Activated T-cell treated with anti-CD3 and anti-CD28 coated beads for 1 hour (primary cell): ENCODE measurements at places on chromosomes 5 and 9.

GRCh38 chr5:80072103-80073073 is 37.2 kb downstream of the THBS4 start:
- no peak for DNase-seq

GRCh38 chr5:158786390-158786789 is 313.3 kb downstream of the EBF1 start:
- DNase-seq: no peak

DNA sequence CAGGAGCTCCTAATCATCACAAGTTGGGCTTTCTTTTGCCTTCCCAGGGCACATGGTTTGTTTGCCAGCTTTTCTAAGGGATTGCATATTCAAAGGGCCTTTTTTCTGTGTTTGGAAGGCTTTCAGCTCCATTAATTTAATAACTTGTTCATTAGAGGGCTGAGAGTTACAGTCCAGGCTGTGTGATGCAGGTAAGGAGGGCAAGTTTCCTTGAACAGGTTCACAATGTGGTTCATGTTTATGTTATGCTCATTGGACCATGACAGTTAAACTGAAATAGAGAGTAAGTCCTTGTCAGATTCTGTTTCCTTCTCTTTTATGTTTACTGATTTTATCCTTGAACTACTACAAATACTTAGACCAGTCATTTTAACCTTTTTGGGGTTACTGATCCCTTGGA is 174.4 kb downstream of the MARCHF11 start:
- no peak for DNase-seq

DNA sequence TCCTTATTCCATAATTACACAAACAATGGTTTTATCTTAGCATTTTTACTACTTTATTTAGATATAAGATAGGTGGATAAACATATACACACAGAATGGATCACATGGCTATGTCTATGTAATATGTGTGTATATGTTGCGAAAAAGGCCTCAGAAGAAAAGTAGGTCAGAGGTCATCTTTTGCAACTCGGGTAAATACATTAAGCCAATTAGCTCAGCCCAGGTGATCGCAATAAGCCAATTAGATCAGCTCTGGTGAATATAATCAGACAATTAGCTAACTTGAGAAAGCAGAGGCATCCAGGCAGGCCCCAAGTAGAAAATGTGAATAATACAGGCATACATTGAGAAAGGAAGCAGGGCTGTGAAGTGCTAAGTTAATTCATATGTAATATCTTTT is 24.3 kb downstream of the SLCO4C1 start:
- DNase-seq: no peak

- DNase-seq: no peak
These were observed 310.4 kb upstream of the ZNF608 start for GRCh38 chr5:125056671-125057485.

DNA sequence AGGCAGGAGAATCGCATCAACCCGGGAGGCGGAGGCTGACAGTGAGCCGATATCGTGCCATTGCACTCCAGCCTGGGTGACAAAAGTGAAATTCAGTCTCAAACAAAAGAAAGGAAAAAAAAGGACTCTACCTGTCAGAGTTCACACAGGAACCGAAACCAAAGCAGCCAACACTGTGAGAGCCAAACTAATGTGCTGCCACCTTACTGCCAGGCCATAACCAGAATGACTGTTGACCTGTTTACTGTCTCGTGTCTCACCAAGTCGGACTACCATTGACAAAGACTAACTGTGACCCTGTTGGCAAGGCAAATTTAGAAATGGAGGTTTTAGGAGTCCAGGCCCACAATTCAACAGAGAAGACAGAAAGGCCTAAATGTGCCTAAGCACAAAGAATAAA is 112.4 kb downstream of the ANXA2R start:
- DNase-seq: no peak

DNA sequence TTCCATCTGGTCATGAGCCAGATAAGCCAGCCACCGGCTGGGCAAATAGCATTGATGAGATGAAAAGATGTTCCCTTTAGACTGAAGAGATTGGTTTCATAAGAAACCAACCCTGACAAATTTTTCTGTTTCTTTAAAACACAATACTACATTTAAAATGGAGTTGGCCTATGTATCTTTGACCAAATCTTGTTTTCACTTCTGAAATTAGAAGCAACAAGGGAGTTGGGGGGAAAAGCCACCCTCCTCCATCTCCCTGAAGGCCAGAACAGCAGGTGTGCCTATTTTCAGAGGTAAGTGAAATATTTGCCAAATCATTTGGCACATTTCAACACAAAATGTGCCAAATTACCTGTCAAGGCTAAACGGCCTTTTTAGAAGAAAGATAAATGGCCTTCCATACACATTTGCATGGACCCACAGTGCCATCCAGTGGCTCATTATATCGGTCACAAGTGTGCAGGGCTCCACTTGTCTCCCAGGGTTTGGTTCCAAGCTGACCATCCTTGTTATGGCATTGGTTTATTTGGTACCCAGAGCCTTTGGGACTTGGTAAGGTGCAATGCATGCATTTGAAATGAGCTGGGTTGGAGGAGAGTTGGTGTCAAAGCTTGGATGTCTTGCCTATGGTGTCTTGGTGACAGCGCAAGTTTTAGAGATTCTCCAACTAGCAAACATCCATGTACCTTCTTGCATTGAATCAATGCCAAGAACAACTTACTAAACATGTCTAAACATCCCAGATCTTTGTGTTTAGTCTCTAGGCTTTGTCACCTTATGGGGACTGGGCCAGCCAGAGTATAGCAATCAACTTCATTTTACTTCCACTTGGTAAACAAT is 372.0 kb upstream of the KIF2A start:
- no peak for DNase-seq
